Stomach (tissue), 19 donors: ENCODE measurements at places on chromosomes 1 and 21. TPM values are rescaled to one million over a fixed set of nuclear protein-coding genes. Genes with fewer than 3 reads are reported as not detected.

Gene PEAR1
- total RNA-seq = 5.0 TPM

GRCh38 chr1:226350519-226350865 is 41.5 kb upstream of the LIN9 start:
- H3K4me3 ChIP-seq = no peak overlapping the region
- H3K27ac ChIP-seq = peak overlapping the region; percentile 70
- peaks cover 12% of the 10 kb centered on the region for H3K4me1 ChIP-seq
- H3K36me3 ChIP-seq = peaks cover 4% of the 10 kb centered on the region
- peak; percentile 39 for DNase-seq
- no peaks in the 10 kb centered on the region for H3K27me3 ChIP-seq

DNA sequence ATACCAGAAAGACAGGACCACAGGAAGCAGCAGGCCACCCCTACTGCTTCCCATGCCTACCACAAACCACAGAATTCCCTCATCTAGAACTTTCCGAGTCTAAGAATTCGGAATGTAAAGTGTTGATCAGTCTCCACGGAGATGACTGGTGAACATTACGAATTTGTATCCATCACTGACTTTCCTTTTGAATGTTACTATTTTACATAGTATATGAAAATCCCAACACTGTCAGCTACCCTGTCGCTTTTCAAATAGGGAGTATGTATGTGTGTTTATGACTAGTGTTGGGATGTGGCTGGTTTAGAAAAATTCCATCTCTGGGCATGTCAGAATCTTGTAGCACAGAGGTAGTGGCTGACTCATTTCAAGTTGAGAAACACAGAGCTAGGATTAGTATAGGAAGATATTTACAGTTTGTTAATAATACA is 118.2 kb downstream of the COQ8A start:
- no peaks in the 10 kb centered on the region for H3K27me3 ChIP-seq
- H3K36me3 ChIP-seq = peaks cover 15% of the 10 kb centered on the region
- no peaks in the 10 kb centered on the region for H3K4me1 ChIP-seq
- no peak for DNase-seq
- no peak overlapping the region for H3K27ac ChIP-seq
- no peak overlapping the region for H3K4me3 ChIP-seq

DNA sequence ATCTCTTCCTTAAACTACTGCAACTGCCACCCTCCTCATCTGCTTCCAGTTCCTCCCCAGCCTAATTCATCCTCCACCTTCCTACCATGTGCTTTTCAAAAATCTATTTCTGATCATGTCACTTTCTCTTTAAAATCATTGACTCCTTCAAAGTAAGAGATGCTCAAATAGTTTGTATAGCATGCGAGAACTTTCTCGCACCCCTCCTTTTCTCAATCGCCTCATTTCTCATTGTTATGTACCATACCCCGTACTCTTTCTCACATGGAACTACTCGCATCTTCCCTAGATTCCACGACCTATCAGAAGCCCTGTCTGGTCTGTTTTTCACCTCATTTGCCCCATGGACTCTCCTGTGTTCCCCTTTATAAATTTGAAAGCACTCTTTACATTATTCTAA is 238.2 kb downstream of the NRIP1 start:
- no peak for DNase-seq
- H3K27me3 ChIP-seq = no peaks in the 10 kb centered on the region
- no peaks in the 10 kb centered on the region for H3K36me3 ChIP-seq
- H3K27ac ChIP-seq = no peak overlapping the region
- H3K4me1 ChIP-seq = no peaks in the 10 kb centered on the region

DNA sequence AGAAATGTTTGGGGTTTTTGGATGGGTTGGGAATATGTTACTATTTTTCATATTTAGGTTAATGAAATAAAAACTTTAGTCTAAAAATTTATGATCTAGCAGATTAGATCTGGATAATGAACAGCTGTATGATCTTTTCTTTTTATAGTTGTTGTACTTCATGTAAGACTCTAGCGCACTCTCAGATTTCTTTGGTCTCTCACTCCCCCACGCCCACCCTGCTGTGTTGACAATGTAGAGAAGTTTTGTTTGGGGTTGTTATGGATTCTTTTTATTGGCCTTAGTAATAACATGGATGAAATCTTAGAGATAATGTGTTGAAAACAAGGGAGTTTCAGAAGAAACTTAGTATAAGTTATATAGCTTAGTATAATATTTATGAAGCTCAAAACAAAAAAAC is 5.5 kb downstream of the KLF18 start:
- no peak for DNase-seq
- H3K36me3 ChIP-seq = no peaks in the 10 kb centered on the region
- H3K27me3 ChIP-seq = peaks cover 25% of the 10 kb centered on the region
- H3K4me1 ChIP-seq = no peaks in the 10 kb centered on the region
- H3K4me3 ChIP-seq = no peak overlapping the region
- no peak overlapping the region for H3K27ac ChIP-seq

Gene TCHH
- not detected for total RNA-seq

DNA sequence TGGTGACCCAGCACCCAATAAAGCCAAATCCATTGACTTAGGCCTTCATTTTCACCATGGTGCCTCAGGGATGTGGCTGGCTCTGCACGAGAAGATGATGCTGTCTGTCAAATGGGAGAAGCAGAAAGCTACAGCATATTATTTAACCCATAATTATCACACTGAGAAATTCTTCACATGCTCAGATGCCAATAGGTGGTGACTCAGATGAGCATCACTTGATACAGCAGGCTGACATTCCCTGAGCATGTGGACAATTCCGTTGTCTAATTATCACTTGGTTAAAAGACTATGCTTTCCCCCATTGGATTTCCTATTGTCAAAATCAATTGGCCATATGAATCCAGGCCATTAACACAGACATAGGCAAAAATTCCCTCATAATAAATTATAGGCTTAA is 44.0 kb upstream of the HSD3B1 start:
- DNase-seq = no peak
- H3K27me3 ChIP-seq = no peaks in the 10 kb centered on the region
- H3K4me3 ChIP-seq = no peak overlapping the region

Gene C1orf94
- total RNA-seq = not detected

Gene VASH2
- 10.3 TPM for total RNA-seq

Gene NR1I3
- total RNA-seq = not detected

- no peaks in the 10 kb centered on the region for H3K27me3 ChIP-seq
- H3K4me1 ChIP-seq = no peaks in the 10 kb centered on the region
- DNase-seq = no peak
- no peak overlapping the region for H3K4me3 ChIP-seq
- H3K27ac ChIP-seq = no peak overlapping the region
These were observed 61.6 kb downstream of the LRRN2 start for GRCh38 chr1:204623894-204624361.

DNA sequence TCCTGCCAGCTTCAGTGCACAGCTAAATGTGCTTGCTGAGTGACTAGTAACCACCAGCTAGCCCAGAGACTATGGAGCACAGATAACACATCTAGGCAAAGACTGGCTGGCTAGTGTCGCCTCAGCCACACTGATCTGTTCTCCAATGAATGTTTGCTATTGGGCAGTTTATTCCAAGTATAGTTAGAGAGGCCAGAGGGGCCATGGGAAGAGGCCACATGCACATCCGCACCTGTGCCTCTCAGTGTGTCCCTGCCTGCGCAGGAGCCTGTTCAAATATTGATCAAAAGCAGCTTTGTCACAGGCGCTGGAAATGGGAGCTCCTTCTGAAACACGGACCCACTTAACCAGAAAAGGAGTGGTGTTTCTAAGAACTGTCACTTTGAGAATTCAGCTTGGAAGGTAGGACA is 51.3 kb upstream of the ATP1A1 start:
- H3K4me1 ChIP-seq = peaks cover 49% of the 10 kb centered on the region
- no peak overlapping the region for H3K4me3 ChIP-seq
- no peaks in the 10 kb centered on the region for H3K27me3 ChIP-seq

GRCh38 chr1:46529031-46529630 is 22.3 kb downstream of the KNCN start:
- peaks cover 6% of the 10 kb centered on the region for H3K4me1 ChIP-seq
- no peak overlapping the region for H3K4me3 ChIP-seq
- no peak for DNase-seq
- no peaks in the 10 kb centered on the region for H3K27me3 ChIP-seq
- H3K36me3 ChIP-seq = no peaks in the 10 kb centered on the region
- H3K27ac ChIP-seq = no peak overlapping the region

- H3K27me3 ChIP-seq = no peaks in the 10 kb centered on the region
- H3K4me1 ChIP-seq = no peaks in the 10 kb centered on the region
- H3K36me3 ChIP-seq = peaks cover 6% of the 10 kb centered on the region
- no peak overlapping the region for H3K27ac ChIP-seq
- no peak for DNase-seq
- no peak overlapping the region for H3K4me3 ChIP-seq
These were observed 17.4 kb upstream of the METTL18 start for GRCh38 chr1:169812131-169812530.

Gene A3GALT2
- total RNA-seq = not detected

GRCh38 chr1:956636-957035 is 2.4 kb downstream of the NOC2L start:
- no peak overlapping the region for H3K27ac ChIP-seq
- H3K4me3 ChIP-seq = no peak overlapping the region
- H3K27me3 ChIP-seq = peaks cover 6% of the 10 kb centered on the region
- peaks cover 58% of the 10 kb centered on the region for H3K36me3 ChIP-seq
- peaks cover 42% of the 10 kb centered on the region for H3K4me1 ChIP-seq

DNA sequence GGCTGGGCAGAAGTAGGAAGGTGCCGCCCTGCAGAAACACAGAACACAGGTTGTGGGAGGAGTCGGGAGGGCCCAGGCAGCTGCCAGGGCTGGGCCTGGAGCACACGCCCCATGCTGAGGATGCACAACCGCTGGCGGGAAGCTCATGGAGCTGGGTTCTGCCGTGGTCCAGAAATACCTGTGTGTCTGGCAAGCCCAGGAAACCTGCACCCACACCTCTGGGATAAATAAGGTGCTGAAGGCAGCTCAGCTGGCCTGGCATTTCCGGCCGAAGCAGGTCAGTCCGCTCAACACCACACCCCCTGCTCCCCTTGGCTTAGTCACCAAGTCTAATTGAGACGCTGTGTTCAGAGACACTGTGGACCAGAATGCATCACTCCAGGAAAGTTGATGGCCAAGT is 32.1 kb downstream of the CTNNBIP1 start:
- H3K4me3 ChIP-seq = peak overlapping the region; percentile 16
- H3K27me3 ChIP-seq = no peaks in the 10 kb centered on the region
- peaks cover 2% of the 10 kb centered on the region for H3K36me3 ChIP-seq
- DNase-seq = peak; percentile 84
- H3K4me1 ChIP-seq = peaks cover 39% of the 10 kb centered on the region

GRCh38 chr1:224163311-224163710 is 19.7 kb upstream of the DEGS1 start:
- H3K27me3 ChIP-seq = no peaks in the 10 kb centered on the region
- no peak overlapping the region for H3K27ac ChIP-seq
- no peak overlapping the region for H3K4me3 ChIP-seq
- no peak for DNase-seq
- H3K4me1 ChIP-seq = peaks cover 9% of the 10 kb centered on the region

Gene FCRL4
- not detected for total RNA-seq

Gene BROX
- 43.7 TPM for total RNA-seq

Gene HRNR
- not detected for total RNA-seq

- peak overlapping the region; percentile 39 for H3K4me3 ChIP-seq
- H3K27ac ChIP-seq = peak overlapping the region; percentile 78
- H3K36me3 ChIP-seq = no peaks in the 10 kb centered on the region
These were observed 1.2 kb upstream of the IFI44L start for GRCh38 chr1:78619032-78619431.

GRCh38 chr1:176199707-176200106 is 7.4 kb downstream of the COP1 start:
- DNase-seq = no peak
- no peaks in the 10 kb centered on the region for H3K27me3 ChIP-seq
- H3K27ac ChIP-seq = no peak overlapping the region

DNA sequence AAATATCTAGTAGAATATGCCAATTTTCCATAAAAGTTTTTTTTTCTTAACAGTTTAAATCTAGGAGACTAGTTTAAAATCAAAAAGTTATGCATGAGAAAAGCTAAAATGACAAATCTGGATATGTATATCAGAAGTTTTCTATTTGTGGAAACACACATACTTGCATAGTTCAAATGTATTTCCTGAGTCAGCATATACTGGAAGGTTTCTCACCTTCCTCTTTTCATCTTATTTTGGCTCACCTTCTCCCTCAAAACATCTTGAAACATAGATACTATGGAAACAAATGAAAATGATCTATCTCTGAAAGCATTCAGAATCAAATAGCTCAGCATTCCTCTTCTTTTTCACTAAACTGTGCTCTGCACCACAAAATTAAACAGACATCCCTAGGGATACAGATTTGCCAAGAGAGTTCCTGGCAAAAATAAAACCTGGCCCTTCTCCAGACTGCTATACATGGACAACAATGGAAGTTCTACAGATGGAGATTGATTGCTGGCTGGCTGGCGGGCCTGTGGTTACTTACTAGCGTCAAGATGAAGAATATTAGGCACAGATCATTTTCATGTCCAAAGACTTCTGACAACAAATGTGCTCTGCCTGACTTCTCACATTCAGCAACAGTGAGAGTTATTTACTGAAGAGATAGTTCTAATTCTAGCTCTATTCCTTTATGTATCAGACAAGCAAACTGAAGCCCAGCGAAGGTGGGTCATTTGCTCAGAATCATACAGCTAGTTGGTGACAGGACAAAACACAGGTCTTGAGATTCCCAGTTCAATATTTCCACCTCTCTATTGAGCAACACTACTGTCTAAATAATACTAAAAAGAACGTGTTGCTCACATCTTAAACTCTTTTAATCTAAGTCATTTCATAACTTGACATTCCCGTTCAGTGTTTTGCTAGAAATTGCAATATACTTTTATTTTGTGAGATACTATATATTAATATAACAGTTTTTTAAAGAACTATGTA is 26.6 kb downstream of the DIPK1A start:
- H3K27ac ChIP-seq = peak overlapping the region; percentile 30
- DNase-seq = peak; percentile 82
- no peak overlapping the region for H3K4me3 ChIP-seq
- peaks cover 26% of the 10 kb centered on the region for H3K4me1 ChIP-seq
- no peaks in the 10 kb centered on the region for H3K27me3 ChIP-seq
- no peaks in the 10 kb centered on the region for H3K36me3 ChIP-seq

Gene ACKR1
- 4.3 TPM for total RNA-seq

DNA sequence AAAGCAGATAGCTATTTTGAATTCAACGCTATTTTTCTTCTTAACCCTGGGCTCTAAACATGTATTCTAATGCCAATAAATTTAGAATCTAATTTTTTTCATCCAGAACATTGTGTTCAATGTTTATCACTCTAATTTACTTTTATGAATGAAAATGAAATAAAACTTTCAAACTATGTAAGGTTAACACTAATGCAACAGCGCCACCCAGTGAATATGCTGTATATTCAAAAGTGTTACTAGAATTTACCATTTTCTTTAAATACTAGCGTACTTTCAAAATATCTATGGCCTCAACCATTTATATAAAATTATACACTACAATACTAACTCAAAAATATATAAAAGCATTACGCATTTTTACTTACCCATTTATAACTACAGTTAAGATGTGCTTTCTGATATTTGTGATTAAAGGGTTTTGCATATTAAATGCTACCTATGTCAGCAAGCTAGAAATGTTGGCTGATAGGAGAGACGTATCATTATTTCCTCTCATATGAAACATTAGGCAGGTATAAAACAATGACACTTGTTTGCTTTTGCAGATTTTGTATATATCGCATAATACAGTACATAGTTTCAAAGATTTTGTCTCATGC is 5.9 kb upstream of the NUF2 start:
- no peaks in the 10 kb centered on the region for H3K27me3 ChIP-seq
- H3K4me3 ChIP-seq = no peak overlapping the region
- H3K27ac ChIP-seq = no peak overlapping the region
- H3K4me1 ChIP-seq = peaks cover 13% of the 10 kb centered on the region
- H3K36me3 ChIP-seq = peaks cover 16% of the 10 kb centered on the region
- peak; percentile 76 for DNase-seq
